ENCODE measurements at places on chromosomes 5 and 9. TPM values are rescaled to one million over a fixed set of nuclear protein-coding genes. Genes with fewer than 3 reads are reported as not detected.

SLC36A2 gene
- total RNA-seq = not detected

TXNDC15 gene
- total RNA-seq = 36.6 TPM

DNA sequence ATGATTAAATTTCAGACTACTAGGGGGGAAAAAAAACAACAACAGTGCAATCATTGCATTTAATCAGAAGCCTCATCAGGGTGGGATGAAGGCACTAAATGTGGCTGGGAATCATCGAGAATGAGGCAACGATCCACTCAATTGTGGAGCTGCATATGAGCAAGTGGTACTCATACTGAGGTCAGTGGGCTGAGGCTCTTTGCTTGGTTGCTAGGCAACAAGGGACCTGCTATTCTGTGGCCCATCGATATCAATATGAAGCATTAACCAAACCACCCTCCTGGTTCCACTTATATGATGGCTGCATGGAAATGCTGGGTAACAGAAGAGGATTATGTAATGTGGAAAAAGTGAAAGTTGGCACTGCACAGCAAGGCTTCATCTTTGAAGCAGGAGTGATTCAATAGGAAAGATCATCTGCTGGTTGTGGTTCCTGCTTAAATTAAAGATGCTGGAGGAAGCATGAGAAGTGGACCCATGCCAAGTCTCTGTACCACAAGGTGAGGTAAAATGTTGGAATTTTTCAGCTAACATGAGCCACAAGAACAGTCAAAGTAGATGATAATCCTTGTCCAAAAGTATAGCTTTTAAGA is 159.8 kb upstream of the HMHB1 start:
- no peak overlapping the region for H3K4me3 ChIP-seq
- H3K36me3 ChIP-seq = no peaks in the 10 kb centered on the region
- H3K27ac ChIP-seq = no peak overlapping the region
- H3K27me3 ChIP-seq = no peaks in the 10 kb centered on the region
- no peaks in the 10 kb centered on the region for H3K4me1 ChIP-seq

DNA sequence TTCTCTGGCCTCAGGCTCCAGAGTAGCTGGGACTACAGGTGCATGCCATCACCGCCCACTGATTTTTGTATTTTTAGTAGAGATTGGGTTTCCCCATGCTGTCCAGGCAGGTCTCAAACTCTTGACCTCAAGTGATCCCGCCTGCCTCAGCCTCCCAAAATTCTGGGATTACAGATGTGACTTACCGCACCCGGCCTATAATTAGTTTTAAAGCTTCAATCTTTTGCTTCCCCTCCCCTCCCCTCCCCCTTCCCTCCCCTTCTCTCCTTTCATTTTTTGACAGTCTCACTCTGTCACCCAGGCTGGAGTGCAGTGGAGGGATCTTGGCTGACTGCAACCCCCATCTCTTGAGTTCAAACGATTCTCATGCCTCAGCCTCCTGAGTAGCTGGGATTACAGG is 433.3 kb upstream of the EDIL3 start:
- no peak overlapping the region for H3K4me3 ChIP-seq
- DNase-seq = no peak
- H3K27ac ChIP-seq = no peak overlapping the region
- no peaks in the 10 kb centered on the region for H3K36me3 ChIP-seq
- H3K27me3 ChIP-seq = no peaks in the 10 kb centered on the region
- no peaks in the 10 kb centered on the region for H3K4me1 ChIP-seq

- no peaks in the 10 kb centered on the region for H3K36me3 ChIP-seq
- no peak for DNase-seq
- H3K27me3 ChIP-seq = no peaks in the 10 kb centered on the region
- no peak overlapping the region for H3K4me3 ChIP-seq
- peaks cover 30% of the 10 kb centered on the region for H3K4me1 ChIP-seq
Observed at GRCh38 chr5:150254774-150255173, 34.8 kb downstream of the CAMK2A start.

All from neural progenitor cell (in vitro differentiated cells).